Lower leg skin (tissue), 4 donors: ENCODE measurements at places on chromosomes 16 and 17. TPM values are rescaled to one million over a fixed set of nuclear protein-coding genes. Genes with fewer than 3 reads are reported as not detected.

DNA sequence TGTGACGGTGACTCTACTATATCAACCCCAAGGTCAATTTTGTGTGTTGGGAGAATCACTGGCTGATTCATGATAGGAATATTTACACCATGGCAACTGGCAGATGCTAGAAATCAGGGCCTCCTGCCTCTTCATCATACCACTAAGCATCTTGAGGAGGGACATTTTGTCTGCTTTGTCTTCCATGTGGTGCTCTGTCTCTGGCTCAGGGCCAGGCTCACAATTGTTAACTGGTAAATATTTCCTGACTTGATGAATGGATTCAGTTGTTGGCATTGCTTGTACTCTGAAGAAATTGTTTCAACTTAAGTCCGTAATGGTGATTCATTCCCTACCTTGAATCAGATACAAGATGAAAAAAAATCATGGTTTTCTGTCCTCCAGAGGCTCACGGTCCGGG, 292.7 kb downstream of the HAPSTR1 start:
- no peak for DNase-seq

DNA sequence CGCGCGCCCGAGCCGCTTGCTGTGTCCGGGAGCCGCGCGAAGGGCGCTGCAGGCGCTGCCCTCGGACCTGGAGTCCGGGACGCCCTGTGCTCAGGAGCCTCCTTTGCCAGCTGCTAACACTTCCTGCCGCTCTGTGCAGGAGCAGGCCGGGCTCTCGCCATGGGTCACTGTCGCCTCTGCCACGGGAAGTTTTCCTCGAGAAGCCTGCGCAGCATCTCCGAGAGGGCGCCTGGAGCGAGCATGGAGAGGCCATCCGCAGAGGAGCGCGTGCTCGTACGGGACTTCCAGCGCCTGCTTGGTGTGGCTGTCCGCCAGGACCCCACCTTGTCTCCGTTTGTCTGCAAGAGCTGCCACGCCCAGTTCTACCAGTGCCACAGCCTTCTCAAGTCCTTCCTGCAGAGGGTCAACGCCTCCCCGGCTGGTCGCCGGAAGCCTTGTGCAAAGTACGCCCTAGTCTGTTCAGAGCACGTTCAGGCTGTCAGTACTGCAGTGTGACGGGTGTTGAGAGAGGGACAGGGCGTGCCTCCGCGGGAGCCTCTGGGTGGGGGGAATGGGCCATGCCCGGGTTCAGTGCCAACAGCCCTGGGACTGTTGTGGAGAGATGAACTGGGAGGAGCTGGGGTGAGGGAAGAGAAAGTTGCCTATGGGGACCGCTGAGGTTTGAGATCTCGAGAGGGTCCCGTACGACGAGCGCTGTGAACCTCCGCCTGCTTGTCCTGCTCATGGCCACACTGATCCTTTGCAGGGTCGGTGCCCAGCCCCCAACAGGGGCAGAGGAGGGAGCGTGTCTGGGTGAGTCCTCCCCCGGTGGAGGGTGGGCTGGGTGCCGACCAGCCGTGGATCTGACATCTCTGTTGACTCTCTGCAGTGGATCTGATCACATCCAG, 1.3 kb downstream of the ZNF276 start:
- peak; percentile 95 for DNase-seq

GRCh38 chr16:86534779-86535615, 20.0 kb downstream of the MTHFSD start:
- DNase-seq: no peak

DNA sequence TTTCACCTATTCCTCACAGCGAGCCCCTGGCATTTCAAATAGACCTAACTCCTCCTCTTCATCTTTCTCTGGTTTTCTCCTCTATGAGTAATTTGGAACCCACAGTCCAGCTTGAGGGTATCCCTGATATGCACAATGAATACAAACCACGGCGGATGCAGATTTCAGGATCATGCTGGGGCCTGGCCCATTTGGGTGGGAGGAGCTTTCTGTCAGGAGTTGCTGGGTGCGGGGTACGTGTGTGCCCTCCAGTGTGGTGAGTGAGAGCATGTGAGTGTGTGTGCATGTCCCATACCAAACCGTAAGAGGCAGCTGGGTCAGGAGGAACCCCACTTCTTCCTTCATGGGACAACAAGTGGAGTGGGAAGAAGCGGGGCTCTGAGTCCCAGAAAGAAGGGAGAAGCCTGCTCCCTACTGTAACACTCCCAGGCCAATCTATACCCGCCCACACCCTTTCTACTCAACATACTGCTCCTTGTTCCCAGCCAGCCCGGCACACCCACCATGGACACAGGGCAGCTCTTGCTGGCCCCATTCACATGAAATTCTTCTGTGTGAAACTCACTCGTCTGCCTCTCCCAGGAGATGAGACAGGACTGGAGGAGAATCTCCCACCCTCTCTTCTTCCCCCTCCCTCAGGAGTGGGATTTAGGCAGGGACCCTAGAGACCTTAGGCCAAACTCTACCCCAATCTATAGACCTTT, 18.4 kb downstream of the CNTNAP1 start:
- DNase-seq: no peak

DNA sequence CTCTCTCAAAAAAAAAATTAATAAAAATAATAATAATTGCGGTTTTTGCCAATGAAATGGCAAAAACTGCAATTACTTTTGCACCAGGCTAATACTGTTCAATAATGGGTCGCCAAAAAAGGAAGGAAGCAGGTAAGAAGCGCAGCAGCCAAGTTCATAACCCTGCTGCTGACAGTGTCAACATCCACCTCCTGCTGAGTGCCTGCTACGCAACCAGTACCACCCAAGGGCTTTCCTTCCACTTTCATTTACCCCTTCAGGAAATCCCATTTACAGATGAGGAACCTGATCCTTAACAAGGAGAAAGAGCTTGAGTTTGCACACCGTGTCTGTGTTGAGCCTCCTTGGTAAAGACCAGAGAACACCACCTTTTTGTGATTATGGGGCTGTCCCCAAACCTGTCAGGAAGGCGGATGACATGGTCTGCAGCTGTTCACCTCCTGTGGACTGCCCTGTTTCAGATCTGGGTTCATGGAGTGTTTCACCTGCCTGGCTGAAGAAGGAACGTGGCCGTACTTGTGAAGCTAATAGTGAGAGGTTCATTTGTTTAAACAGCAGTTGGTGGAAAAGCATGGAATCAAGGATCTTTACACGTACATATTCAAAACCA, 378.0 kb downstream of the SLC39A11 start:
- DNase-seq: no peak

DNA sequence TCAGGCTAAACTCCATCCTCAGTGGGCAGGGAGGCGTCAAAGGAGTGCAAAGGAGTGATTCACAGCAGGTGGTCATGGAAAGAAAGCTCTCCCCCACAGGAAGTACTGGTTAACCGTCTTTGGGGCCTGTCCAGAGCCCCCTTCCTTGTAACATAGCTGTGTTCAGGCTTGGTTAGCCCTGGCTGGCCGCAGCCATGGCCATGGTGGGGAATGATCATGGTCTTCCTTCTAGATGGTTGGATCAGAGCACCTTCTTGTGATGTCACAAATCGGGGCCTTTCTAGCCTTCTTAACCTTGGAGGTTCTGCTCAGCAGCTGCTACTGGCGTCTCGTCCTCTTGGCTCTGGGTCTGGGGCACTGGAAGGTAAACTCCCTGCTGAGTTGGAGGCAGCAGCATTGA, 15.8 kb downstream of the NKD1 start:
- no peak for DNase-seq

DNA sequence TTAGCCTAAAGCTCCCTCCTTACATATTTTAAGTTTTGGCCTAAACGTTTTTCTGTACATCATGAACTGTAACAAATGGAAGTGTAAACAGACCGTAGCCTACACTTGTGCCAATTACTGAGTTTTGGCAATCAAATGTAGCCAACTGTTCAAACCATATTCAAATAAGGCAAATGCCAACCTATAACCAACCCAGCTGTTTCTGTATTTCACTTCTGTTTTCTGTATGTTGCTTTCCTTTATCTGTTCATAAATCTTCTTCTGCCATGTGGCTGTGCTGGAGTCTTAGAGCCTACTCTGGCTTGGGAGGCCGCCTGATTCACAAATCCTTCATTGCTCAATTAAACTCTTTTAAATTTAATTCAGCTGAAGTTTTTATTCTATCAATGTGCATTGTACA, 6.9 kb upstream of the C16orf78 start:
- no peak for DNase-seq

- DNase-seq: no peak
Observed at GRCh38 chr17:20999044-20999573, 43.7 kb downstream of the USP22 start.

DNA sequence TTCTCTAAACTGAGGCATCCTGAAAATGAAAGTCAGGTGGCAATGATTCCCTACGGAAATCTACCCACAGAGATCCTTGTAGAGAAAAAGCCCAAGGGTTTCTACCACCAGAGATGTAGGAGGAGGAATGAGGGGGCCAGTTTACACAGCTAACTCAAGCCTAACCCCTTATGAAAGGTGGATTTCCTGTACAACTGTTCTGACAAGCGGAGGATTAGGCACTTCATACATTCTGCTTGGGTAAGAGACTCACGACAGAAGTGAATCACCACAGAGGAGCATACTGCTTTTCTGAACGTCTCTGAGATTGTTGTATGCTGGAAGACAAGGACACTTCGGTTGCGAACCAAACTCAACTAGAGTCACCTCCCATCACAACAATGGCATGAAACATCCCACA, 72.7 kb downstream of the SMG6 start:
- no peak for DNase-seq

DNA sequence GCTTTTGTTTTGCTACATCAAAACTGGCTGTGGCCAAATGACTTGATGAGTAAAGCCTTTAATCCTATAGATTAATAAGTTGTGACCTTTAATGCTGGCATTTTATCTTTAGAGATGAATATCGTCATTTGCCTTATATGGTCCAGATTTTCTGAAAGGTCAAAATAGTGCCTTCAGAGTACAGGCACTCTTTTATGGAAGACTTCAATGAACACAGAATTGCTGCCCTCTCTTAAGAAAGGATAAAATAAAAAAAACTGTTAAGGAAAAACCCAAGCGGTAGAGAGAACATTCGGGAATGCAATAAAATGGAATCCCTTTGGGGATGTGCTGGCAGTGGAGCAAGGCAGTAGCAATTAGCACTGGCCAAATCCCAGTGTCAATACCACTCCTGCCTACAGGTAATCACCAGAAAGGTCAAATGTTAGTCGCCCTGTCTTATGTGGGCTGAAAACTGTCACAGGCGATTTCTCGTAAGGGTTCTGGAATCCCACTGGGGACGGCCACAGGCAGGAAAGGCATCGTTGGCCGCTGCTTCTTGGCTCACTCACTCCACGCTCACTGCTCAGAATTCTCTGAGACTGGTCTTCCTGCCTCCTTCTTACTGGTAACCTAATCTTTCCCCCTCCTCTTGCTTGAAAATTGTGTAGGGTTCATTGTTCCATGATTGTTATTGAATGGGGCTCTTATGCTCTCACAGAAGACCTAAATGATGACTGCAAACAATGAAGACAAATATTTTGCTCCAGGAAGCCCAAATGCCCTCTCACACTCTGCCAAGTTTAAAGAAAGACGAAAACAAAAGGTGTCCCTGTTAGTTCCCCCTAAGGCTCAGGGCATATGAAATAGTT, 45.4 kb upstream of the HSBP1 start:
- no peak for DNase-seq

GRCh38 chr17:80742091-80742490, 197.5 kb downstream of the RPTOR start:
- DNase-seq: no peak

DNA sequence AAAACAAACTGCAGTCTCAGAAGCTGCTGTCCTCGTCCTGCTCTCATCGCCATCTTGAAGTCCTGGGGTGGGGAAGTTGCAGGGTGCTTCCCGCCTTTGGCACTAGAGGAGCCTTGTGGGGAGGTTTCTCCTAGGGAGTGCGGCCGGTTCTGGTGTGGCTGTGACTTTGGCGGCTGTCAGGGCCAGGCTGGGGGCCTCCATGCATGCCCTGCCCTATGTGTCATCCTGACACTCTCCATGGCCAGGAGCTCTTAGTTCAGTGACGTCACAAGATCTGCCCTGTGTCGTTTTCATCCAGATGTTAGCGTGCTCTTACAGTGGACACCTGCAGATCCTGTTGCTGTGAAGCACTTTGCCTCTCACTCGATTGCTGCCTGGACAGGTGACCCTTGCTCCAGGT, 49.6 kb downstream of the PLD6 start:
- DNase-seq: no peak

GRCh38 chr17:78793415-78793814, 11.3 kb upstream of the CYTH1 start:
- DNase-seq: no peak

DNA sequence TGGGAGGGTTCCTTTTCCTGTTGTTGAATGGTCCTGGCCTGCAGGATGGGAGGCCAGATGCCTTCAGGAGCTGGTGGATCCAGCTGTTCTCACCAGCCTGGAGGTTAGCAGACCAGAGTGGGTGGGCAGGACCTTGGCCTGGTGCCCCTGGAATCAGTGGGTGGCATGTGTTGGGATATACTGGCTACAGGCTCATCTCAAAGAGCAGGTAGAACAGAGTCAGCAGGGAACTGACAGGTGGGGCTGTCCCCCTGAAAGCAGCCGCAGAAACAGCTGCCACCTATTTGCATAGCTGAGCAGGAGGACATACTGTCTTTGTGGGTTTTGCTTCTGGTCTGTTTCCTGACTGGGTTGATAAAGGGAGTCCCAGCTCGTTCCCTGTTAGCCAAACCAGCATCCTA, 144.1 kb downstream of the RAB11FIP4 start:
- no peak for DNase-seq

- DNase-seq: no peak
Observed at GRCh38 chr17:12634789-12635414, 30.8 kb upstream of the MYOCD start.

- no peak for DNase-seq
Observed at GRCh38 chr16:50737420-50737959, 4.4 kb upstream of the CYLD start.

GRCh38 chr17:35052241-35052610, 11.3 kb downstream of the RFFL start:
- no peak for DNase-seq

GRCh38 chr16:4109250-4109736, 6.9 kb downstream of the ADCY9 start:
- DNase-seq: no peak

DNA sequence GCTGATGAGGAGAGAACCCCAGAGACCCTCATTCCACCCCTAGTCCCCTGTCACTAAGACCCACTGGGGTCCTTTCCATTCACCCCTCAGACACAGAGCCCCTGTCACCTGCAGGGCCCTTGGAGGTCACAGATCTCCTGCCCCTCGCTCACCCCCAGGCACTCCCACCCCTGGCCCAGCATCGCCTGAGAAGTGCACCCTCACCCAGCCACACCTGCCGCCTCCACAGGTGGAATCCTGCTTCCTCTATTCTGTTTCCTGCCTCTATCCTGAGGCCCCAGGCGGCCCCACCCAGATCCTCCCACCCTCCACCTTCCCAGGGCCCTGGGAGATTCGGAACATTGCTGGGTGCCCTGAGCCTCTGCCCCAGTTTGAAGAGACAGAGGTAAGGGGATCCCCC, 13.8 kb upstream of the KRT17 start:
- no peak for DNase-seq

SGSH gene
- 43.7 TPM for total RNA-seq

NXPH3 gene
- total RNA-seq: 1.9 TPM

IGSF6 gene
- total RNA-seq: 0.34 TPM

MPP2 gene
- total RNA-seq: 3.3 TPM

BCL6B gene
- 2.2 TPM for total RNA-seq

KIF2B gene
- total RNA-seq: not detected

KRTAP4-1 gene
- 66.2 TPM for total RNA-seq

CHRNE gene
- 5.2 TPM for total RNA-seq

TNFRSF17 gene
- total RNA-seq: not detected

CDRT15L2 gene
- not detected for total RNA-seq

WSB1 gene
- 66.1 TPM for total RNA-seq

OR1F1 gene
- not detected for total RNA-seq
